ENCODE measurements at places on chromosomes 2 and 18.

DNA sequence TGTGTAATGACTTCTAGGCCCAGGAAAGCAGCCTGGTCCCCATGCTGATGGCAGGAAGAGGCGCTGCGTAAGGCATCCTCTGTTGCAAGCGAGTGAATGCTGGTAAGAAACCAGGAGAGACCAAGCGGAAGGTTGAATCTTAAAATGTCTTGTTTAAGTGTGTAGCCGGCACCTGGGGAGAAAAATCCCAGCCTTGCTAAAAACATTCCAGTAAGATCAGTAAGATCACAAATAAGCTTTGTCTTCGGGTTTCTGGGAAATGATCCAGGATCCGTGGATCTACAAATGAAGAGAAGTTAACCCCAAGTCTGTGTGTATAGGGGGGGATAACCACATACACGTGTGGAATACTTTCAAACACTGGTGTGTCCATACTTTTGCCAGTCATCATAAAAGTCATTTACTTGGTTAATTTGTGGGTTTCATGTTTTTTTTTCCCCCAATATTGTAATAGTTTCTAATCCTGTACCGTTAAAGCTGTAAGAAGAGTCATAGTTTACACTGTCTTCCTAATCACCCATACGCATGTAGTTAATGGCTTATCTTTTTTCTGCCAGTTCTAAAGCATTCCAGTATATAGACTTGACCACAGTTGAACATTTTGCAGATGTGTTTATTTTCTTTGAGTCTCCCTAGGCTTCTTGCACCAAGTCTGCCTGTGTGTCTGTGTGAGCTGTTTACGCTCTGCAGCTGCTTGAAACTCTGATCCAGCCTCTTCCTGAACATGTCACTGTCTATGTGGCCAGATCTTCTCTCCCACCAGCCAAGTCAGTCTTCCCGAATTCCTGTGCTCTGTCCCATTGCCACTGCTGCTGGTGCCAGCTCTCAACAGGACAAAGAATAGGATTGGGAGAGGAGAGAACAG is 135.9 kb upstream of the ARL4C start:
- DNase-seq: no peak

- DNase-seq: no peak
Observed at GRCh38 chr2:240208631-240209211, 68.3 kb upstream of the OTOS start.

DNA sequence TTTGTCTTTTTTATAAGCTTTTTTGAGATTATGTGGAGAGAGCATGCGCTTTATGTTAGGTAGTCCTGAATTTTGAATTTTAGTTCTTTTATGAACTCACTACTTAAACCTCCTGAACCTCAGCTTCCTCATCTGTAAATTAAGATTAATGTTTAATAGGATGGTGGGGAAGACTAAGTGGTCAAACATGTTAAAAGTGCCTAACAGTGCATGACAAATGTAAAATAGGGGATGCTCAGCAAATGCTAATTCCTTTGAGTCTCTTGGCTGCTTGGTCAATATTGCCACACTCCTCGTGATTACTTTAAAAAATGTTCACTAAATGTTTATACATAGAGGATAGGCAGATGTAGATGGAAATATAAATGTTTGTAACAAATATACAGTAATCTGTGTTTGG is 6.8 kb downstream of the BIRC6 start:
- DNase-seq: peak; percentile 25

GRCh38 chr18:77127769-77128671 is 4.6 kb downstream of the MBP start:
- DNase-seq: peak; percentile 83

DNA sequence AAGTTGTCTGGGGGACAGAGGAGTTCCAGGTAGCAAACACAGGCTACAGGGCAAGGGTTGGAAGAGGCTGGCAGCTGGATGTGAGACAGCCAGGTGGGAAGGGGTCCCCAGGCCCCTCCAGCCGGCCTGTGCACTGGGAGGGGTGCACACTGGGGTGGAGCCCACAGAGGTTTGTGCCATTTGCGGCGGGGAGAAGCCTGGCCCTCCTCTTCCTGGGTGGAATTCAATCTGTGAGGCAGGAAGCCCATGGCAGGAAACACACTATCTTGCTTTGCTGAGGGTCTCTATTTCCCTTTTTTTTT is 63.3 kb downstream of the PXDN start:
- no peak for DNase-seq

GRCh38 chr2:211722928-211723327 is 815.7 kb downstream of the ERBB4 start:
- DNase-seq: no peak

- no peak for DNase-seq
Observed at GRCh38 chr18:45384962-45385315, 230.3 kb upstream of the SLC14A2 start.

- no peak for DNase-seq
Observed at GRCh38 chr2:915979-916378, 34.7 kb upstream of the SNTG2 start.

- DNase-seq: no peak
Observed at GRCh38 chr2:85766229-85766628, 12.4 kb downstream of the ATOH8 start.

Data from NAMALWA (cell line).